Effector memory CD8-positive, alpha-beta T cell (primary cell): ENCODE measurements at places on chromosomes 11 and 22.

DNA sequence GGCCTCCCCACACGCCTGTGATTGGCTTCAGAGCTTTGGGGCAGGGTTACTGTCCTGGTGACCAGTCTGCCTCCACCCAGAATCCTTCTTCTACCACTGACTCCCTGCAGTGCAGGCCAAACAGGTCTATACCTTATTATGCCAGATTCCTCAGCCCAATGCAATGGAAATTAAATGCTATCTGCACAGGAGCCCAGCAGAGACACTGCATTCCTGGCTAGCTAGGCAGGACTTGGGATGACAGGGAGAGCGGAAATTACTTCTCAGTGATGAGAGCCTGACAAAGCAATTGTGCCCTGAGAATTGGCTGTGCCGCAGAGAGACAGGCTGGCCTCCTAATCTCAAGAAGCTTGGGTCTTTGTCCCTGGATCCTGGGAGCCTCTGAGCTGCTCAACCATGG, 143.8 kb upstream of the NCAM1 start:
- DNase-seq, result no peak

DNA sequence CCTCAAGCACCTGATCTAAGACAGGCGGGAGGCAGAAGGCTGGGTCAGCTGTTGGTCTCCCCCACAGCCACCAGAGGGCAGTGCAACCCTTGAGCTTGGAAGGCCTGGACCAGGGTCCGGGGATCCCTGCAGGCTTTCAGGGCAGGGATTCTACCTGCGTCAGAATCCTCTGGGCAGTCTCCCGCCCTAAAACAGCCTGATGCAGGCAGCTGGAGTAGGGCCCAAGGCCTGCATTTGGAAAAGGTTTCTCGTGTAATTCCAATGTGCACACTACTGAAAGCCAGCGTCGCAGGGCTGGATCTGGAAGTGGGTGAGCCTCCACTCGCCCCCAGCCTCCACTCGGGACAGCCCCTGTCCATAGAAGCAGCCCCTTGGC, 31.8 kb downstream of the BID start:
- peak; percentile 62 for DNase-seq

DNA sequence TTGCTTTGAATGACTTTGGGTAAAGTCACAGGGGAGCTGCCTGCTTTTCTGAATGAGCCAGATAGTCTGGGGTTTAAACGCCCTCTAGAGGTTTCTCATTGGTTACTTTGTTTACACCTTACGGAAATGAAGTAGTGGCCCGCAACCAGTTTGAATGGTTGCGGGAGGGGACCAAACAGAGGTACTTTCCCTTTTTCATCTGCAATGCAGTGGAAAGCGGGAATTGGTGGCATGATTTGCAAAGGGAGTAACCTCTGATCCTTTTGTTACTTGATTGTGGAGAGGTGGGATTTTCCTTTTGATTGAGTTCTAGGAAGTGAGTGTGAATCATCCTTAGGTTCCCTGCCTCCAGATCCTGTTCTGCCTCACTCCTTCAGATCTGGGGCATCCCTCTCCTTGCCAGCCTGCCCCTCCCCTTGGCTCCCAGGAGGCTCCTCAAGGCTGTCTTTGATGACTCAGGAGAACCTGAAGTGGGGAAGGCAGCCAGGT, 15.9 kb upstream of the GLYATL1 start:
- DNase-seq, result no peak

GRCh38 chr11:44529895-44530412, 35.5 kb upstream of the CD82 start:
- DNase-seq, result no peak

- DNase-seq, result no peak
Observed at GRCh38 chr11:12329797-12330196, 47.6 kb upstream of the PARVA start.

DNA sequence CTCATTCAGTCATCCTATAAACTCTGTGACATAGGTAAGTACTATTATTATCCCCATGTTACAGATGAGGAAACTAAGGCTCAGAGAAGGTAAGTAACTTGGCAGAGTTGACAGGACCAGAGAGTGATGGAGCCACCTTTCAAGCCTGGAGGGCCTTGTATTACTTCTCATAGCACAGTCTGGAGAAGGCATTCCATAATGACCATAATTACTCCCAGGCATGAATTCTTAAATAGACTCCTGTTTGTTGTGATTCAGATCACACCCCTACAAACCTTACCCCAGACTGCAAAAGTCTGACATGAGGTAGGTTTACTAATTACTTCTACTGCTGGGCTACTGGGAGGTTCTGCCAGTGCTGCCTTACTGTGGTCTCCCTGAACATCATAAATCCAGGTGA, 77.0 kb downstream of the CD44 start:
- DNase-seq, result no peak

- no peak for DNase-seq
Observed at GRCh38 chr11:65384301-65384889, 1.9 kb upstream of the SLC25A45 start.

DNA sequence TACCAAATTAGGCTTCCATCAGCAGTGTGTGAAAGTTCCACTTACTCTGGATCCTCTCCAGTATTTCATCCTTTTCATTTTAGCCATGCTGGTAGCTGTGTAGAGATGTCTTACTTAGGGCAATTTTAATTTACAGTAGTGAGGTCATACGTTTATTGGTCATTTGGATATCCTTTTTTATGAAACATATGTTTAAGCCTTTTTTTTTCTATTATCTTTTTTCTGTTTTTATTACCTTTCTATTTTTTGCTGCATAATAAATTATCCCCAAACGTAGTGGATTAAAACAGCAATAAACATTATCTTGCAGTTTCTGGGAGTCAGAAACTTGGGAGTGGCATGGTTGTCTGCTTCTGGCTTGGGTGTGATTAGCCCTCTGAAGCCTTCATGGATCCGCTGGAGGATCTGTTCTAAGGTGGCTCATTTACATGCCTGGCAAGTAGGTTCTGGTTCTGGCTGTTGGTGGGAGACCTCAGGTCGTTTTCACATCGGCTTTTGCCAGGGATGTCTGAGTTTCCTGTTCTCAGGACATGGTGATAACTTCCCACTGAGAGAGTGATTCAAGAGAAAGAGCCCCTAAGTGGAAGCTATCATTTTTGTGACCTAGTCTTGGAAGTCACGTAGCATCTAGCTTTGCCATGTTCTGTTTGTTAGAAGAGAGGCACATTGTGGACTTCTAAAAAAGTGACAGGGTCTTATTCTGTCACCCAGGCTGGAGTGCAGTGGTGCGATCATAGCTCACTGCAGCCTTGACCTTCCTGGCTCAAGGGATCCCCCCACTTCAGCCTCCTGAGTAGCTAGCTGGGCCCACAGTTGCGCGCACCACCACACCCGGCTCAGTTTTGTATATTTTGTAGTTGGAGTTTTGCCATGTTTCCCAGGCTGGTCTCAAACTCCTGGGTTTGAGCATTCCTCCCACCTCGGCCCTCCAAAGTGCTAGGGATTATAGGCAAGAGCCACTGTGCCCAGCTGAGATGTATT, 38.6 kb downstream of the PPP6R3 start:
- no peak for DNase-seq

DNA sequence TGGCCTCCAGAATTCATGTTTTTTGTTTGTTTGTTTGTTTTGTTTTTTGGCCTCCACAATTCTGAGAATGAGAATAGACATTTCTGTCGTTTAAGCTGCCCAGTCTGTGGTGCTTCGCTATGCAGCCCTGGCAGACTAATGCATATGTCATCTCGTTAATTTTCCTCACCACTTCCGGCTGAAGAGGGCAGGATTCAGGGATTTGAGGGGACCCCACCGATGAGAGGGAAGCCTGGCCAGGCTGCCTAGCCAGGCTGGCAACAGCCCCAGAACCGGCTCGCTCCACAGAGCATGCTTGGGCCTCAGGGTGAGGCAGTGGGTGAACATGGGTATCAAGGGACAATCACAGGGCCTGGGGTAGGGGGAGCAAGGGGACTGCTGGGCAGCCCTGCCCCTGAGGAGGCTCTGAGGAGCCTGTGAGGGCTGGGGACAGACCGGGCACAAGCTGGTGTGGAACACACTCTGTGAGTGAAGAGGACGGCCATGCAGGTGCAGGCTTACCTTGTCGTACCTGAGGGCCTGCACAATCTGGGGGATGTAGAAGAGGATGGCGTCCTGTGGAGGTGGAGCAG, 47.8 kb upstream of the SERPIND1 start:
- DNase-seq, result no peak

DNA sequence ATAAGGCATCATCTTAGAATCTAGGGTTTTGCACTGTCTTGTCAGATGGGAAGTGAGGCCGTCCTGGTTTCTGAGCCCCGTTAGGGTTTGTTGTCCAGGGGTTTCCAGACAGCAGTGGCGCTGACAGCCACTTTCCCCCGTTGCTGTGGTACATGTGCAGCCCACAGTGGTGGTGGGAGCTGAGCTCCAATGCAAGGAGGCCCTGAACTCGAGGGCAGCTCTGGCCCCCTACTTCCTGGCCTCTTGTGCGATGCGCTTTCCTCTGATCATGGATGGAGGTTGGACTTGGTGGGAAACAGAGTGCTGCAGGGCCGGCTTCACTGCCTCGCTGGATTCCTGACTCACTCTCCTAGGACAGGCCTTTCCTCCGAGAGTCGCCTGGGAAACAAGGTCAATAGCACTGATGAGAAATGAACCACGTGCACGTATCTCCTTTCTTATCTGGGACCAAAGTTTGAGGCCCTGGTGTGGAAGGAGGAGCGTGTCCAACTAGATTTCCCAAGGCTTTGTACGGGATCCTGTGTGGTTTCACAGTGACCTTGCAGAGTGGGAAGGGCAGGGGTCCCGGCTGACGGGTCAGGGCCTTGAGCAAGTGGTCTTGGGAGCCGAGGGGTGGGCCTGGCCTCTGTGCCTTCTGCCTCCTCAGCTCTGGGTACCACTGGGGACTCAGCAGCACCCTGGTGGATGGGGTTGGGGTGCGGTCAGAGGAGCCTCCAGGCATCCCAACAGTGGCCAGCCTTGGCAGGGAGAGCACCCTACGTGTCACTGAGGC, 3.7 kb downstream of the PHRF1 start:
- no peak for DNase-seq

DNA sequence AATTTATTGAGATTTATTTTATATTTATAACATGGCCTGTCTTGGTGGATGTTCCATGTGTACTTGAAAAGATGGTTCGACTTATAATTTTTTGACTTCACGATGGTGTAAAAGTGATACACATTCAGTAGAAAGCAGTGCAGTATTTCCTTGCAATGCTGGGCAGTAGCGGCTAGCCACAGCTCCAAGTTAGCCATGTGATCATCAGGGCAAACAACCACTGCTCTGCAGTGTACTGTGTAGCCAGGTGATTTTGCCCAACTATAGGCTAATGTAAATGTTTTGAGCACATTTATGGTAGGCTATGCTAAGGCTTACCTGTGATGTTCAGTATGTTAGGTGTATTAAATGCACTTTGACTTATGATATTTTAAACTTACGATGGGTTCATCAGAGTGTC, 52.4 kb downstream of the PDHX start:
- no peak for DNase-seq

GRCh38 chr11:57775491-57775890, 13.9 kb downstream of the CTNND1 start:
- no peak for DNase-seq

- DNase-seq, result no peak
Observed at GRCh38 chr22:42207918-42208317, 62.5 kb downstream of the TCF20 start.

DNA sequence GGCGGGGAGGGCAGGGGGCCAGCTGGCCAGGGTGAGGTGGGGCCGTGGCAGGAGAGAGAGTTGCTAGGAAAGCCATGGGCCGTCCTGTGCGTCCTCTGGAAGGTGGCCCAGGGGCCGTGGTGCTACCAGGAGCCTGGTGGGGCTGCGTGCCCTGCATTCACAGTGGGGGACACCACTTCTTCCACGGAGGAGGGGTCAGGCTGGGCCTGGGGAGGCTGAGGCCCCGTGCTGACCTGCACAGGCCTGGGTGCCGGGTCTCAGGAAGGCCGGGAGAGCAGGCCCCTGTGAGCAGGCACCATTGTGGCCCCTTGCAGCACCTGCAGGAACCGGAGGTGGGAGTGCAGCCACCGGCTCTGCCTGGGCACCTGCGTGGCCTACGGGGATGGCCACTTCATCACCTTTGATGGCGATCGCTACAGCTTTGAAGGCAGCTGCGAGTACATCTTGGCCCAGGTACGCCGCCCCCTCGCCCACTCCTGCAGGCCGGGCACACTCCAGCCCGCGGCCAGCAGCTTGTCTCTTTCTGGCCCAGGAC, 12.0 kb downstream of the MUC5B start:
- no peak for DNase-seq

DNA sequence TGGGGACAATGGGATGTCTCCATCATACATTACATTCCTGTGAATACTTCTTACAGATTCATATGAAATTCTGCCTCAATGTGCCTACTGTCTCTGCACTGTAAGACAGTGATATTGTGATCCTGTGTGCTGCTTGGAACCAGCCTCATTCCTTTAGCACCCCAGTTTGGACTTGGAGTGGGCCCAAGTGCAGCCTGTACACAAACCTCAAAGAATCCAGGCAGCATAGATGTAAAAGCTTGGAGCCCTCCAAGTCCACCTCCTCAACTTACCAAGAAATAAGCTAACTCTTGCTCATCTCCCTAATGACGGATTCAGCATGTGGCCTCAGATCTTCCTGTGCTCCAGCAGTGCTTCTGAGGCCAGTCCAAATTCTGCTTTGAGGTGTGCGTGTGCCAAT, 24.4 kb downstream of the GRAP2 start:
- DNase-seq, result no peak

- DNase-seq, result no peak
Observed at GRCh38 chr11:61690706-61691379, 10.7 kb downstream of the DAGLA start.

DNA sequence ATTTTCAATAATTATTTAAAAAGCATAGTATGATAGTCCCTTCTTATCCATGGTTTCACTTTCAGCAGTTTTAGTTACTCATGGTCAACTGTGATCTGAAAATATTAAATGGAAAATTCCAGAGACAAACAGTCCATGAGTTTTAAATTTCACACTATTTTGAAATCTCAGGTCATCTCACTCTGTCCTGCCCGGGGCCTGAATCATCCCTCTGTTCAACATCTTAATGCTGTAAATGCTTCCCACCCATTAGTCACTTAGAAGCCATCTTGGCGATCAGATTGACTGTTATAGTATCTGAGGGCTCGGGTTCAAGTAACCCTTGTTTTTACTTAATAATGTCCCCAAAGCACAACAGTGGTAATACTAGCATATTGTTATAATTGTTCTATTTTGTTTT, 1509.3 kb downstream of the FAM181B start:
- no peak for DNase-seq
